ENCODE measurements at places on chromosomes 12 and 14.

GRCh38 chr12:95767703-95768102, 22.9 kb downstream of the NTN4 start:
- no peak for DNase-seq

DNA sequence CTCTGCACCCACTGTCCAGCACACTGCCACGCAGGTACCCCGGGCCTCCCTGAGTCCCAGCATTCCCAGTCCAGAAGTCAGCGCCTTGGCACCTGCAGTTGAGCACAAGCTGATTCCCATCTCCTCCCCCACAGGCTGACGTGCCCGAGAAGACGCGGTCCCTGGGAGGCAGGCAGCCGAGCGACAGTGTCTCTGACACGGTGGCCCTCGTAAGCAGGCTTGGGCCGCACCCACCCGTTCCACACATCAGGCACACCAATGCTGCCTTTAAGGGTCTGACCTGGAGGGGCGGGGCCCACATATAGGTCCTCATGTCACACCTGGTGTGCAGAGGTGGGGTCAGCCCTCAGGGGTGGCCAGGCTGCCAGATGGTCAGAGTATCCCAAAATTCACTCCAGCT, 18.4 kb upstream of the TEX22 start:
- DNase-seq = no peak

GRCh38 chr12:3562484-3562883, 71.5 kb downstream of the PRMT8 start:
- no peak for DNase-seq

- DNase-seq = no peak
Measured at GRCh38 chr14:75375983-75376382, 51.8 kb upstream of the JDP2 start.

GRCh38 chr12:48157889-48158370, 615 bp upstream of the ASB8 start:
- no peak for DNase-seq

DNA sequence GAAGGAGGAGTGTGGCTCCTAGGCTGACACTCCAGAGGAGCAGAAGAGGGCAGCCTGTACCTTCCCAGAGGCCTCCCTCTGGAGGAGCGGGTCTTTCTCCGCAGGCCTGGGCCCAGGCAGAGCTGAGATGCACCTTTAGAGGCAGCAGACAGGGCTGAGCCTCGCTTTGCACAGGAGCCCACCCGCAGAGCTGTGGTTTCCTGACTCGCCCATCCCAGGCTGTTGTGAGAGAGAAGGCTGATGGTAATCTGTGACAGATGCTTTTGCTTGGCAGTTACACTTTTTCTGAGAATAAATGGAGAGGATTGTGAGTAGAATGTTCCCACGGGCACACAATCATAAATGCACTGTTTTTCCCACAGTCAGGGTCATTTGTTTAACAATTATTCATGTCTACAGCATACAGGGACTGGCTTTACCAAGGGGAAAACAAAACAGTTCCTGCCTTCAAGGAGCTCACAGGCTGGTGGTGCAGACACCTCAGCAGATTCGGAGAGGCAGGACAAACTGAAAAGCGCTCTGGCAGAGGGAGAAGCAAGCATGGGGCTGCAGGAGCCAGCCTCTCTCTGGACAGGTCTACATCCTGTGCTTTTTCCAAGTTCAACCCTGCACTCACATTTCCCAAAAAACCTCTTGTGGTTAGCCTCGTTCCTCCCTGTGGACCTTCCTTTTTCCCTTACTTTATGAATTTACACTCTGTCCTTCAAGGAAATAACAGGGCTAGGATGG, 13.9 kb downstream of the EVL start:
- no peak for DNase-seq

DNA sequence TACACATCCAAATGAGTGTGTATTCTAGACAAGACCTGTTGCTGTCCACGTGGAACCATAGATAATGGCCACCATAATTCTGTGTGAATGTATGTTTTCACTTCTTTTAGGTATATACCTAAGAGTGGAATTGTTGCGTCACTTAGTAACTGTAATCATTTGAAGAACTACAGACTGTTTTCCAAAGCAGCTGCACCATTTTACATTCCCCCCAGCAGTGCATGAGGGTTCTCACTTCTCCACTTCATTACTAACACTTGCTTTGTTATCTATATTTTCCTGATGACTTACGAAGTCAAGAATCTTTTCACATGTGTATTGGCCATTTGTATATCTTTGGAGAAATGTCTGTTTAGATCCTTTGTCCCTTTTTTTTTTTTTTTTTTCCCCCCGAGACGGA, 106.4 kb downstream of the SCFD1 start:
- DNase-seq = no peak

DNA sequence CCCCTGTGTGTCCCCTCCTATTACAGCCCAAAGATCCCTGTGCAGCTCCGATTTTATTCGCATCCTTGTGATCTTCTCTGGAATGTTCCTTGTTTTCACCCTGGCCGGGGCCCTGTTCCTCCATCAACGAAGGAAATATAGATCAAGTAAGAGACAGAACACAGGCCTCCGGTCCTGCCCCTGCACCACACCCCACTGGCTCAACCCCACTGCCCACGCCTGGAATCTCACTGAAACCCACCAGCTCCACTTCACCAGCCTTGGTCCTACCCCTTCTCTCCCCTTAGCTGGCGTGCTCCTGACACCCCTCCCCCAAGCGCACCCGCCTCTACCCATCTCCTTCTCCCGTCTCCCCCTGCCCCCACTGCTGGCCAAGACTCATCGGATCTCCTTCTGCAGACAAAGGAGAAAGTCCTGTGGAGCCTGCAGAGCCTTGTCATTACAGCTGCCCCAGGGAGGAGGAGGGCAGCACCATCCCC, 934 bp upstream of the TAPBPL start:
- DNase-seq = no peak

All from stimulated activated CD4-positive, alpha-beta T cell treated with anti-CD3 and anti-CD28 coated beads, Interleukin-15, amount 100 ng/mL, for 1 hour (primary cell).